ENCODE measurements at places on chromosomes 1 and 21.
A peak's percentile ranks its signal among the peaks of the same experiment; 100 is the strongest.

DNA sequence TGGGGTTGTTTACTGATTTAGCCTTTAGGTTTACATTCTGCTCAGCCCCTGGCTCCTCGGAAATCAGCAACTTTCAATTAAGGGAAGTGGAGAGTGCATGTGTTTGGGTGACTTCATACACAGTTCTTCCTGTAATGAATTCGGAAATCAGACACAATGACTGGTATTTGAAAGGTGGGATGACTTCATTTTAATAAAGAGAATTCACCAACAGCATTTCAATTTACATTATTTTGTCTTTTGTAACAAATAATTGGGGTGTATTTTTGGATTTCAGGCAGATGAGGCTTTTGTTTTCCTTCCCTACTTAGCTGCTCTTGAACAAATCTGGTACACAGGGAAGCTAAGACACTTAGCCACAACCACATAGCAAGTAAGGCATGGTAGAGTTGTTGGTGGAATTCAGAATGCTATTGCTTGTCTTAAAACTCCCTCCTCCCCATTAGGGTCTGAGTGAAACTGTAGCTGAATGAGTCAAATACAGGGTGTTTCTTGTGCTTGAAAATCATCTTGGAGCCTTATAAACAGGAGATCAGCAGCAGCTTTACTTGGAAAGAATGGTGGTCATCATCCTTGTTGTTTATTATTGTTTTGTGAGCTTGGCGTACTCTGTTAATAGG lies 917 bp downstream of the STX12 start:
- DNase-seq = peak; percentile 71

- DNase-seq = no peak
These were observed 16.4 kb downstream of the HEYL start for GRCh38 chr1:39623053-39623452.

DNA sequence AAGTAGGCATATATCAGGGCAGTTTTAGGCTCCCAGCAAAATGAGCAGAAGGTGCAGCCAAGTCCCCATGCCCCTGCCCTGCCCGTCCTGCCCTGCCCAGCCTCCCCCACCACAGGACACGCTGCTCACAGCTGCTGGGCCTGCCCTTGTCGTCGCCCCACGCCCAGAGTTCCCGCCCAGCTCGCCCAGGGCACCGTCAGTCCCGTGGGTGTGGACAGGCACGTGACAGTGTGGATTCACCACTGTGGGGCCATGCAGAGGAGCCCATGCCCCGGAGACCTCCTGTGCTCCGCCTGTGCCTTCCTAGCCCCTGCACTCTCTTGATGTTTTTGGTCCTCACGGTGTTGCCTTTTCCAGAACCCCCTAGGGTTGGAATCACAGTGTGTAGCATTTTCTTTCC lies 7.0 kb downstream of the FAAP20 start:
- DNase-seq = no peak

GRCh38 chr1:69163779-69164178 lies 403.9 kb upstream of the LRRC7 start:
- DNase-seq = no peak

GRCh38 chr1:157963713-157964112 lies 29.7 kb upstream of the KIRREL1 start:
- DNase-seq = peak; percentile 73

- DNase-seq = no peak
These were observed 29.7 kb downstream of the AJAP1 start for GRCh38 chr1:4684136-4684535.

GRCh38 chr1:110164725-110165350 lies 14.5 kb downstream of the SLC6A17 start:
- no peak for DNase-seq

GRCh38 chr1:85465786-85466134 lies 801 bp upstream of the DDAH1 start:
- DNase-seq = no peak

DNA sequence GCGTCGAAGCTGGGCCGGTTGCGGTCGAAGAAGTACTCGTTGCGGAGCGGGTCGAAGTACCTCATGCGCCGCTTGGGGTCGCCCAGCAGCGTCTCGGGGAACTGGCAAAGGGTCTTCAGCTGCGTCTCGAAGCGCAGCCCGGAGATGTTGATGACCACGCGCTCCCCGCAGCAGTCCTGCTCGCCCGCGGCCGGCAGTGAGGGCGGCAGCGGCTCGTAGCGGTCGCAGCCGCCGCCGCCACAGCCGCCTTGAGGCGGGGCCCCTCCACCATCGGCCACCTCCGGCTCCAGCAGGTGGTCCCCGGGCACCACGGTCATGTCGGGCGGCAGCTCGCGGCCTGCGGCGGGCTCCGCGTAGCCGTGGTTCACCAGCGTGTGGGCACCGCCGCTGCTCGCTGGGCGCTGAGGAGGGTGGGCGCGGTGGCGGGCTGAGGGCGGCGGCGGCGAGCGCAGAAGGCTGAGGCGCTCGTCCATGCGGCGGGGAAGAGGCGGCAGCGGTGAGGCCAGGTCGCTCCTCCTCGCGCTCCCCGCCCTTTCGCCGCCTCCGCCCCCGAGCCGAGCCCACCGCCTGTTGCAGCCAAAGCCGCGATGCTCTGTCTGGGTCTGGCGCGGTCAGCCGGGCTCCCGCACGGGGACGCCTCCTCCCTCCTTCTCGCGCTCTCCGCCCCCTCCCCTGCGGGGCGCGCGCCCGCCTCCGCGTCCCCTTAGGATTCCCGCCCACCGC lies at the start of gene KCNA3:
KCNA3 (minus strand) TSS at position 604 of the 723 bp plus-strand sequence; CDS start at position 473, 131 bp downstream.
- DNase-seq = peak; percentile 8

Data from inflammatory macrophage (primary cell).